ENCODE measurements at places on chromosomes 13 and 19.

DNA sequence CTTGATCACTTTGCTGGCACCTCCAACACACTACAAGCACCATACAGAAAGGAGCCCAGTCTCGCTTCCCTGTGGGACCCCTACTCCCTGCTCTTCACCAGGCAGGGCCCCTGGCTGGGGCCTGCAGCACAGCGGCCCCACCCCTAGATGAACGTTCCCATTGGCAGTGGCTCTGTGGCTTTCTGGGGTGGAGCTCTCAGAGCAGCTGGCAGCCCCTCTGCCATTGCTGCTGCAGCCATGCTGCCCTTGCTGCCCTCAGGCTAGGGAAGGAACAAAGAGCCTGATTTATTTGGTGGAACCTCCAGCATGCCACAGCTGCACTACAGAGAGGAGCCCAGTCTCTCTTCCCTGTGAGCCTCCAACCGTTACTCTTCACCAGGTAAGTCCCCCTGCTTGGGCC lies 5.8 kb downstream of the SIGLEC6 start:
- DNase-seq = no peak

GRCh38 chr13:77786695-77787287 lies 89.3 kb downstream of the SLAIN1 start:
- no peak for DNase-seq

GRCh38 chr19:13122275-13122878 lies 4.3 kb downstream of the NACC1 start:
- no peak for DNase-seq

GRCh38 chr13:21594715-21595545 lies 9.0 kb downstream of the MICU2 start:
- DNase-seq = no peak

GRCh38 chr19:33227242-33227650 lies 1.6 kb upstream of the SLC7A10 start:
- DNase-seq = no peak

DNA sequence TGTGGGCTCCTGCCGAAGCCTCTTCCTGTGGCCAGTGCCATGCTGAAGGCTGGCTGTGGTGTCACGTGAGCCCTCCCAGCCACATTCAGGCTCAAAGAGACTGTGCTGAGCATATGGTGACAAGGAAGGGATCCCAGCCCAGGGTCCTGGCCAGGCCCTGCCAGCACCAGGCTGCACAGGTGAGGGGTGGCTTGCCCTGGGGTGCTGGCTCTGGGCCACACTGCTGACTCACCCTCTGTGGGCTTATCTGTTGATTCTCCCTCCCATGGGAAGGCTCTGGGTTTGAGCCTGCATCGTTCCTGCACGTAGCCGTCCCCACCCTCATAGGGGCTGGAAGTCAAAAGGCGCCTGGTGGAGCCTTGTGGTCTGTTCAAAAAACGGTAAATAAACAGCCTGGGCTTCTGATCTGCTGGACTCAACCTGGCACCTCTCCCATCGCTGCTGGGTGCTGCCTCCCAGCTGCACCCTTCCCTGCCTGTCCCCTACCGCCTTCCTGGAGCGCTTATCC lies 31.1 kb downstream of the DNM2 start:
- DNase-seq = no peak

GRCh38 chr13:102779436-102780159 lies 6.0 kb upstream of the TEX30 start:
- no peak for DNase-seq

GRCh38 chr19:5683177-5683886 lies 2.5 kb downstream of the HSD11B1L start:
- no peak for DNase-seq

- DNase-seq = no peak
Measured at GRCh38 chr19:4742723-4743646, 19.3 kb upstream of the DPP9 start.

DNA sequence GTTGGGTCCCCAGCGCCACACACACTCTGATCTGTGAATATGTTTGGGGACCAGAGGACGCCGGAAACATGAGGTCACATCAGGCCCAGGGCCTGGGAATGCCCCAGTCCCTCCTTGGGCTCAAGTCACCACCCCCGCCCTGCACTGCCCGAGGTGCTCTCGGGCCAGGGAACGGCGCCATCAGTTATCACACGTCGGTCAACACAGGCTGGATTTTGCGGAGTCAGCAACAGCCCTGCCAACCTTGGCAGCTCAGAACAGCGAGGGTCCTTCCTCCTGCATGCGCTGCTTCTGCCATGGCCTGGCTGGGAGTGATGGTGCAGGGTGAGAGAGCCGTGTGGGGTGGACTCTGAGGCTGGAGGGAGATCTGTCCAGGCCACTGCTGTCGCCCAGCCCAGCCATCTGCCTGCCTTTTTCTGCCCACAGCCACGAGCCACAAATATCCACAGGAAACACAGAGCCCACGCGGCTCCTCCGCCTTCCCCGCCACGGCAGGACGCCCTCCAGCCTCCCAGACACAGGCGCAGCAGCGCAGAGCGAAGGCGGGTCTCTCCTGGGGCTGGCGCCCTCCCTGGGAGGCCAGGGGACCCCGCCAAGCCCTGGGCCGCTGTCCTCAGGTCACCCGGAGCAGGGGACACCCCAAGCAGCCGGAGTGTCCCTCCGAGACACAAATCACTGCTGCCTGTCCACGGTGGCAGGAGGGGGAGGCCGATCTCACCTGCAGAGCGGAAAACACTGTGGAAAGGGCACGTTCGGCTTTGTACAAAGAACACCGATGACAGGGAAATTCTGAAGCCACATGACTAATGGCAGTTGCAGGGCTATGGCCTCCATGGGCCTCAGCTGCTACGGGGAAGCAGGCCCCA lies 31.6 kb upstream of the CACTIN start:
- no peak for DNase-seq

- DNase-seq = no peak
Measured at GRCh38 chr19:29371251-29372090, 154.3 kb upstream of the VSTM2B start.

DNA sequence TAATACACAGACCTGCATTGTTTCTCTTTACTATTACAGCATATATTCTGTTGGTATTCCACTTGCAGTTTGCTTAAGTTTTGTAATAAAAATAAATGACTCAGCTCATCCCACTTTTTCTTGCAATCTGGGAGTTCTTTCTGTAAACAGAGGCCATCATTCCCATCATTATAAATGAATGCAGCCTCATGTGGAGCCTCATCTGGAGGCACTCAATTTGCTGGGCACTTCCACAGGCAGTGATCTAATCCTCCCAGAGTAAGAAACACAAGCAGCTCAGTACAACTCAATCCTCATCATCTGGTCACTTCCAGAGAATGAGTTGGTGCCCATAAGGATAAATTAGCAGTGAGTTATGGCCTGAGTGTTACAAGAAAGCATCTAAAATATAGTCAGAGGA lies 2801.9 kb downstream of the PCDH9 start:
- no peak for DNase-seq

DNA sequence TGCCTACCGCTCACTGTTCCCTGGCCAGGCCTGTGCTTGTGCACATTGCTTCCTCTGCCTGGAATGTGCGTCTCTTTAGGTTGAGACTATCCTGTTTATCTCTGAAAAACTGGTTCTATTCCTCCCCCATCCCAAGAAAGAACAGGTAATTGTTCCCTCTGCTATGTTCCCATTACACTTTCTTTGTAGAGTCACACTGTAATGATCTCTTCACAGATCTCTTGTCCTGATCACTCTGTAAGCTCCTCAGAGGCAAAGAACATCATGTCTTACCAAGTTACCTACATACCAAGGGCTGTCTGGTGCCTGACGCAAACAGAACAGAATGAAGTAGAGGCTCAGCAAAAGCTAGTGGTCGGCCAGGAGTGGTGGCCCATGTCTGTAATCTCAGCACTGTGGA lies 40.3 kb downstream of the SPRYD7 start:
- DNase-seq = no peak

- DNase-seq = no peak
Measured at GRCh38 chr13:49456156-49456555, 12.1 kb downstream of the SETDB2 start.

GRCh38 chr19:17156947-17157302 lies 58.2 kb upstream of the USE1 start:
- no peak for DNase-seq

DNA sequence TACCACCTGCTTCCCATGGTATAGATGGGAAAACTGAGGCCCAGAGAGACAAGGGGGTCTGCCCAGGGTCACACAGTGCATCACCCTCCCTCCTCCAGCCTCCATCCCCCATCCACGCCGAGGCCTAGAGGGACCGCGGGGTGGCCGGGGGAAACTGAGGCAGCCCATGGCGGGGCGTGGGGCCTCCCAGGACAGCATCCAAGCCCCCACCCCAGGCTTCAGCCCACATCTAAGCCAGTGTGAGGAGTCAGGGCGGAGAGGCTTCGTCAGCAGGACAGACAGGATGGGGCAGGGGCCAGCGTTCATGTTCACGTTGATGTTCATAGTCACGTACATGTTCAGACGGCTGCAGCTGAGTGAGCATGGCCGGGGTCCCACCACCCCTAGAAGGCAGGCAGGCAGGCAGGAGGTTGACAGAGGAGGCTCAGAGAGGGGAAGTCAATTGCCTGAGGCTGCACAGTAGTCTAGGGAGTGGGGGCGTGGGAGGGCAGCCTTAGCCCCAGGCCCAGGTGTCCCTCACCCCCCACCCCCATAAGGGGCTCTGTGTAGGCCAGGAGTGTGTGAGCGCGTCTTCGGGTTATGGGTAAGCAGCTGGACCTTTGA lies 23.3 kb downstream of the SMIM24 start:
- DNase-seq = no peak

DNA sequence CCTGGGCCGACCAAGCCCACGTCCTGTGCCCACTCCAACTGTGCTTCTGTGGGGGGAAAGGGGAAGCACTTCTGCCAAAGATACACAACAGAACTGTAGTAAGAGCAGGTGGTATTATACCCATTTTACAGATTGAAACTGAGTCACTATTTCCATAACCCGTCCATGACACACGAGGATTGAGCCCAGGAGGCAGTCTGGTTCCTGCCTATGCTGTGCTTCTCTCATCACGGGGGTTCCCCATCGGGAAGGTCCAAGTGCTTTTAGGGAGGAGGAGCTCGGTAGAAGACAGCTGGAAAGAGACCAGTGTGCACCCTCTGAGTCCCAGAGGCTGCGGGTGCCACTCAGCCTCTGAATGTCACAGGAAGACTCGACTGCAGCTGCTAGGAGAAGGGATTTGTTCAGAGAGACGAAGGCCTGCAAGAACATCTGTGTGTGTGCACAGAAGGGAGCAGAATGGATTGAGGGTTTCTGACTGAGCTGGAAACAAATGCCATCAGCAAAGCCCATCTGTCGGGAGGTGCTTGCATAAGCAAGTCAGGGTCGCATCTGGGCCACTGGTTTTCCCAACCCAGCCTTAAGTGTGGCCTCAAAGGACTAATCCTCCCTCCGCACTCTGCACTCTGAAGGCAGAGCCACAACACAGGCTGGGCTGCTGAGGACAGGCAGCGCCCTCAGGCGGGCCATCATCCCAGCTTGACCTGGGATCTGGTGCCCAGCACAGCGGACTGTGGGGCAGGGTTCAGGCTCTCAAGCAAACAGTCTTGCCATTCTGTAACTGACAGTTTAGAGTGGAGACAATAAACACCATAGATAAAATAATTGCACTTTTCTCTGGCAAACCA lies 150.0 kb downstream of the DPF1 start:
- DNase-seq = no peak

DNA sequence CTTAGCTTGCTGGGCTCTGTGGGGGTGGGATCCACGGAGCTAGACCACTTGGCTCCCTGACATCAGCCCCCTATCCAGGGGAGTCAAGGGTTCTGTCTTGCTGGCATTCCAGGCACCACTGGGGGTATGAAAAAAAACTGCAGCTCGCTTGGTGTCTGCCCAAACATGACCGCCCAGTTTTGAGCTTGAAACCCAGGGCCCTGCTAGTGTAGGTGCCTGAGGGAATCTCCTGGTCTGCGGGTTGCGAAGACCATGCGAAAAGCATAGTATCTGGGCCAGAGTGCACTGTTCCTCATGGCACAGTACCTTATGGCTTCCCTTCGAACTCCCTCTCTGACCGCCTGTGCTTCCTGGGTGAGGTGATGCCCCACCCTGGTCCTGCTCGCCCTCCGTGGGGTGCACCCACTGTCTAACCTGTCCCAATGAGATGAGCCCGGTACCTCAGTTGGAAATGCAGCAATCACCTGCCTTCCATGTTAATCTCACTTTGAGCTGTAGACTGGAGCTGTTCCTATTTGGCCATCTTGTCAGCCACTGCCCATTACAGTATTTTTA lies 120.8 kb upstream of the TNFSF11 start:
- DNase-seq = no peak

DNA sequence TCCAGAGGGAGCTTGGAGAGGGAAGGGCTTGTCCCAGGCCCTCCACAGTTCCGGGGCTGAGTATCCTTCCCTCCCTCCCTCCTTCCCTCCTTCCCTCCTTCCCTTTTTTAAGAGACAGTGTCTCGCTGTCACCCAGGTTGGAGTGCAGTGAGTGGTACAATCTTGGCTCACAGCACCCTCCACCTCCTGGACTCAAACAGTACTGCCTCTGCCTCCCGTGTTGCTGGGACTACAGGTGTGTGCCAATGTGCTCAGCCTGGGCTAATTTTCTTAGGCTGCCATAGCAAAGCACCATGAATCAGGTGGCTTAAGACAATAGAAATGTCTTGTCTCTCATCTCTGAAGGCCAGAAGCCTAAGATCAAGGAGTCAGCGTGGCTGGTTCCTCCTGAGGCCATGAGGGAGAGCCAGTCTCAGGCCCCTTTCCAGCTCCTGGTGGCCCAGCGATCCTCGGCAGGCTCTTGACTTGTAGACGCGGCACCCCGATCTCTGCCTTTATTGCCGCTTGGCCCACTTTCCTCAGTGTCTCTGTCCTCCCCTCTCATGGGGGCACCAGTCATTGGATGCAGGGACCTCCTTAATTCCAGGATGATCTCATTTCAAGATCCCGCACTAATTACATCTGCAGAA lies 47.5 kb downstream of the CRTC1 start:
- DNase-seq = no peak

- DNase-seq = no peak
Measured at GRCh38 chr13:67223742-67224141, 6.4 kb downstream of the PCDH9 start.

GRCh38 chr19:44777715-44778347 lies at the start of gene CBLC:
Gene CBLC (plus strand): TSS chr19:44777890. CDS start chr19:44777932, 42 bp downstream.
- DNase-seq = no peak

DNA sequence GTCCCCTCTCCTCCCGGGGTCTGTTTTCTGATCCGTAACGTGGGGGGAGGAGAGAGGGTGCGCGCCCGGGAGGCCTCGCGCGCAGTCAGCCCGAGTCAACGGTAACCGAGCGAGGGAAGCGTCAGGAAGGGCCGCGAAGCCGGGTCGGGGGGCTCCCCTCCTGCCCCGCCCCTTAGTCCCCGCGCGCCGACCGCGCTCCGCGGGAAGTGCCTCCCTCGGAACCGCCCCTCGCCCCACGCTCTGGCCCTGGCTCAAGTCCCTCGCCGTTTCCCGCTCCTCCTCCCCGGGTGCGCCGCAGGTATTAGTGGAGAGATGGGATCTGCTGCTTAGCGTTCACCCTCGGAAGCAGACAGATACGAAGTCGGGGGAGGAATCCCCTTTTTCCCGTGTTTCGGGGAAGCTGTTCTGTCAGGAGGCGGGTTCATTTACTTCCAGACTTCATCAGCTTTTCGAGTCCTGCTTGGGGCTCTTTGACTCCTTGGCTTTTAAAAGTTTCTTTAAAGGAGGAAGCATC lies 770 bp downstream of the HNRNPM start:
- no peak for DNase-seq

- DNase-seq = no peak
Measured at GRCh38 chr19:38661996-38662395, 14.5 kb downstream of the ACTN4 start.

- peak; percentile 70 for DNase-seq
Measured at GRCh38 chr19:913080-913748, at the start of gene R3HDM4. Gene R3HDM4 (minus strand): TSS chr19:913219. CDS start chr19:913157, 62 bp downstream.

- DNase-seq = no peak
Measured at GRCh38 chr13:100128373-100128772, 39.5 kb downstream of the PCCA start.

- no peak for DNase-seq
Measured at GRCh38 chr13:73740666-73741065, 393.5 kb downstream of the KLF12 start.

- DNase-seq = no peak
Measured at GRCh38 chr13:43315522-43315921, 292.1 kb downstream of the DNAJC15 start.
